ENCODE measurements at places on chromosomes 2 and 18.

- no peaks in the 10 kb centered on the region for H3K36me3 ChIP-seq
- no peak overlapping the region for H3K4me3 ChIP-seq
- no peaks in the 10 kb centered on the region for H3K27me3 ChIP-seq
- H3K27ac ChIP-seq: no peak overlapping the region
- 0 out of 2 replicates have a peak, but pooled peaks cover 8% of the 10 kb centered on the region for H3K4me1 ChIP-seq
These were observed 34.1 kb downstream of the RAPH1 start for GRCh38 chr2:203500951-203501350.

DNA sequence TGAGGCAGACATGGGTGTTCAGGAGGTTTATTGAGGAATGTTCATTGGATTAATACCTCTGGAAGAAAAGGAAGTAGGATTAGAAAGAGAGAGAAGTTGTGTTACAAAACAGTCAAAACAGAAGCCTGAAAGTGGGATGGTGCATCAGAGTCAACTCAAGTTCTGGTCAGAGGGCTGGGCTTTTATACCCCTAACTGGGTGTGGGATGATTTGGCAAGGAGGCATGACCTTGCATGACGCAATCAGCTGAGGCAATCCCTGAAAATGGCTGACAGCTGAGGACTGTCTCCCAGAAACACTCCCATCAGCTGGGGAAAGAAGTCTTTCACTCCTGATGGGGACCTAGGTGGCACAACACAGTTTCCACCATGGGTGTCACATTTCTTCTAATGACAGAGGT, 818.2 kb downstream of the SATB2 start:
- no peak for DNase-seq
- no peaks in the 10 kb centered on the region for H3K36me3 ChIP-seq
- no peaks in the 10 kb centered on the region for H3K4me1 ChIP-seq

- no peak overlapping the region for H3K4me3 ChIP-seq
- no peak overlapping the region for H3K27ac ChIP-seq
- no peaks in the 10 kb centered on the region for H3K4me1 ChIP-seq
- DNase-seq: no peak
- H3K36me3 ChIP-seq: no peaks in the 10 kb centered on the region
These were observed 672.8 kb upstream of the ID2 start for GRCh38 chr2:8009010-8009597.

- no peak for DNase-seq
- no peaks in the 10 kb centered on the region for H3K27me3 ChIP-seq
- no peak overlapping the region for H3K27ac ChIP-seq
- peaks cover 17% of the 10 kb centered on the region for H3K4me1 ChIP-seq
These were observed 31.0 kb downstream of the EDAR start for GRCh38 chr2:108958002-108958401.

Measured in PC-9 (cell line).